Daoy (cell line): ENCODE measurements at places on chromosomes 1 and 21. TPM values are rescaled to one million over a fixed set of nuclear protein-coding genes. Genes with fewer than 3 reads are reported as not detected.

GRCh38 chr1:193402037-193402436 lies 215.6 kb upstream of the B3GALT2 start:
- no peak for DNase-seq

DNA sequence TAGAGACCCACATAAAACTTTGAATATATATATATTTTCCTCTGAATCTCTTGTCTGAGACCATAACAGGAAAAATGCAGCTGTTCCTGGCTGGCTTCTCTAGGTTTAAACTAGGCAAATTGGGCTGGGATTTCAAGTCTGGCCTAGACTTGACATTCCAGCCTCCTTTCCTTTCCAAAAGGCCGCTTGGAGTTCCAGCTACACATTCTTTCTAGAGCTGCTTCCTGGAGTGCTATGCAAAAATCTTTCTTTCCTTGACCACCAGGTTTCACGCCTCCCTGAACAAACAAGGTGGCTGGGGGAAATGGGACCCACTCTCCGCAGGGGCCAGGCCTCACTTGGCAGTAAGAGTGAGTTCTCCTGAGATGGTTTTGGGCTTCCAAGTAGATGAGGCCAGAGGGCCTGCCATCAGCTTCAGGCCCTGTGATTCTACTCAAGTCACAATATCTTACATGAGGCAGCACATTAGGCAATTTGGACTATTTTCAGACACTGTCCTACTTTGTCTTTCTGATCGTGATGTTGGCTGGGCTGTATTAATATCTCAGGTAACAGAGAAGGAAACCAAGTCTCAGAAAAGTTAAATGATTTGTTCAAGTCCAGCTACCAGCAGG lies 102.4 kb downstream of the FAM78B start:
- no peak for DNase-seq

GRCh38 chr1:156244126-156244525 lies 2.1 kb downstream of the BGLAP start:
- no peak for DNase-seq

DNA sequence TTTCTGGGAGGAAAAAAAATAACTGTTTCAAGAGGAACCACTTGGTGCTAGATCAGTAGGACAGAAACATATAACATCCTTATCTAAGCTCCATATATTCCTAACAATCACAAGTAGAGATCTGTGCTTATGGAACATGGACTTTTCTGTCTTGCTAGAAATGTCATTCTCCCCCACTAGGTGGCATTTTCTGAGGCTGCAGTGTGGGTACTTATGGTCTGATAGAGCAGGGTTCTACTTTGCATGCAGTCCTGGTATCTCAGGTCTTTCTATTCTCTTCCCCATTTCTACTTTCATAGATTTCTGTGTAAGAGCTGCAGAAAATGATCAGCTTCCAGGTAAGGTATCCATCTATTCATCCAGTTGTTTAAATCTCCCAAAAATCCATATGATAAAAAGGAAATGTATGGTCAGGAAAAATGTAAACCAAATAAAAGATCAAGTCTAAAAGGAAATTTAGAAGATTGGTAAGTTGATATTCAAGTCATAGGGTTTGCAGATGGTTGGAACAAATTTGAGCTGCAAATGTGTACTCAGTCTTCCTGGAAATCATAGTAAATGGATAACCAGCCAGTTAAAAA lies 1.5 kb downstream of the ZNF684 start:
- peak; percentile 47 for DNase-seq

Gene VASH2
- 4.4 and 4.8 TPM in 2 replicates for total RNA-seq
